AG20443 (cell line): ENCODE measurements at places on chromosomes 12 and 14.
A peak's percentile ranks its signal among the peaks of the same experiment; 100 is the strongest.

DNA sequence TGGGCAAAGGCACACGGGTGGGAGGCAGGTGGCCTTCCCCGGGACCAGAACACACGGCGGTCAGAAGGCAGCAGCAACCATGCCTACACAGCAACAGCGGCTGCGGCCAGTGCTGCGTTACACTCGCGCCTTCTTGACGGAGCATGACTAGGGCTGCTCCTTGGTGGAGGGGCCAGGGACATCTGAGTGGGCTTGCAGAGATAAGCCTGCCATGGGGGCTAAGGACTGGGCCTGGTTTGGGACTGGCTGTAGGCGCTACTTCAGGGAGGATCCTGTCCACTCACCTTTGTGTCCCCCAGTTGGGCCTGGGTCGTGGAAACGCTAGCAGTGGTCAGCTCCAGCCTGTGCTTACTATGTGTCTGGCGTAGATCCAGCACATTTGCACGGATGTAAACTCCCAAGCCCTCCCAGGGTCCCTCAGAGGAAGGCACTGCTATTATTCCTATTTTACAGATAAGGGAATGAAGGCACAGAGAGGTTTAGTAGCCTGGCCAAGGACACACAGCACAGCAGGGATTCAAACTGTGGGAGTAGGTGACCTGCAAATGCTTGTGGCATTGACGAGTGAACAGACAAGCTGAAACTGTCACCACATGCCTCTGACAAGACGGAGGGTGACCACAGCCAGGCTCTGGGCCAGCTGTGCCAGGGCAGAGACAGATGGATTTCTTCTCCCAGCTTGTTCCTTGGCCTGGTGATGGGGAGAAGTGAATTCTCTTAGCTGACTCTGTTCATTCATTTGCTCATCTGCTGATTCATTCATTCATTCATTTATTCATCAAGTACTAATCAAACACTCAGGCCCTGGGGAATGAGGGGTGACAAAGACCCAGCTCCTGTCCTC, 31.9 kb upstream of the DLK1 start:
- no peak for DNase-seq

DNA sequence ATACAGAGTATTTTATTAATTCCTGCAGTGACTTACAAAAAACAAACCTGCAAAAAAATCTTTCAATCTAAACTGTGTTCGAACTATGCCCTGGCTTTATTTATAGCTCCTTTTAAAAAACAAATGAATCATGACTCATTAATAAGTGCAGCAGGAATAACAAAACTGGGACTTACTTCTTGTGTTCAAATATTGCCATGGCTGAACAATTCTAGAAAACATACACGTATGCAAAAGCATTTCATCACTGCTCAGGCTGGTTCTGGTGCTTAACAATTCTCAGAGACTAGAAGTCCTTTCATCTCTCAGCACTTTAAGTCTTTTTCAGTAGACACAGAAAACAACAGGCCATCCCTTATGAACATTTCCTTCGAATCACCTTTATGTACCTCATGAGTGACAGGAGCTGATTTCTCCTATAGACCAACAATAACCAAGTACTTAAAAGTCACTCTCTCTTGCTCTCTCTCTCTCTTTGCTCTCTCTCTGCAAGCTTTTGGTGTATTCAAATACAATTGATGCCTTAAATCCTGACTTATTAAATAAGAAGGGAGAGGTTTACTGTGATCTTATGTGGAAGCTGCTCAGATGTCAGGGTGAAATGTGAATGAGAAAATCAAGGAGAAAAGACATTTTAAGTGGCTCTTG, 268.8 kb downstream of the TTC8 start:
- DNase-seq, result no peak

DNA sequence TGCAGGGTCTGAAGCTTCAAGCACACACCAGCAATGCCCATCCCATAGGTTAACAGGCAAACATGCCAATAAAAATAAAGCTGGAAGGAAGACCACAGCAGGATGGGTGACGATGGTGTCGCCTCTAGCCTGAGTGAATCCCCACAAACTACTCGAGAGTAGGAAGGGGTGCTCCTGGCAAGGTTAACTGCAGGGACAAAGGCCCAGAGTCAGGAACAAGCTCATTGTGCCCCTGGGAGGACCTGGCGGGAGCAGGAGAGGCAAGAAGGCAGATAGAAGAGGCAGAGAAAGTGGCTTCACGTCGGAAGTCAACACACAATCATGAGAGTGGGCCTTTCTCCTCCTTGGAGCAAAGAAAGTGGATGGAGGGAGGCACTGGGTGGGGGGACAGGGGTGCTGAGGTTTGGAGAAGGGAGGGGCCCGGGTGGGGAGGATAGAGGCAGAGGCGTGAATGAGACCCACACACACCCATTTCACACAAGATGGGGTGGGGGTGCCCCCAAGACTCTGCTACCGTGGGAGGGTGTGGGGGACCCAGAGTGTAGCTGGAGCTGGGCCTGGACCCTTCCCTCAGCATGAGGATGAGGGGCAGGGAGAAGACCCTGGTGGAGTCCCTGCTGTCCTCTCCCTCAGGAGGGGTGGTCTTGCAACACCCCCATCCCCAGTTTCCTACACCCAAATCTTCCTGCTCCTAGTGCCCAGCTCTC, 43.1 kb downstream of the DIO3 start:
- DNase-seq, result peak; percentile 8

DNA sequence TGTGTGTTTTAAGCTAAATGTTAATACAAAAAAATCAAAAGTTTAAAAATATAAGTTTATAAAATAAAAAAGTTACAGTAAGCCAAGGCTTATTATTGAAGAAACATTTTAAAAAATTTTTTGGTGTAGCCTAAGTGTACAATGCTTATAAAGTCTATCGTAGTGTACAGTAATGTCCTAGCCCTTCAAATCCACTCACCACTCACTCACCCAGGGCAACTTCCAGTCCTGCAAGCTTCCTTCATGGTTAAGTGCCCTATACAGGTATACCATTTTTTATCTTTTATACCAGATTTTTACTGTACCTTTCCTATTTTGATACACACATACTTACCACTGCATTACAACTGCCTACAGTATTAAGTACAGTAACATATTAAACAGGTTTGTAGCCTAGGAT, 11.9 kb downstream of the UBE2N start:
- no peak for DNase-seq

- DNase-seq, result no peak
Observed at GRCh38 chr12:94284859-94285258, 136.5 kb downstream of the PLXNC1 start.

GRCh38 chr12:28767836-28768348, 381.2 kb upstream of the FAR2 start:
- DNase-seq, result peak; percentile 11

- no peak for DNase-seq
Observed at GRCh38 chr14:59101476-59101875, 87.0 kb upstream of the DAAM1 start.

- no peak for DNase-seq
Observed at GRCh38 chr14:99541677-99542470, 60.7 kb downstream of the CCNK start.

- no peak for DNase-seq
Observed at GRCh38 chr12:52643233-52644077, 8.6 kb downstream of the KRT2 start.

DNA sequence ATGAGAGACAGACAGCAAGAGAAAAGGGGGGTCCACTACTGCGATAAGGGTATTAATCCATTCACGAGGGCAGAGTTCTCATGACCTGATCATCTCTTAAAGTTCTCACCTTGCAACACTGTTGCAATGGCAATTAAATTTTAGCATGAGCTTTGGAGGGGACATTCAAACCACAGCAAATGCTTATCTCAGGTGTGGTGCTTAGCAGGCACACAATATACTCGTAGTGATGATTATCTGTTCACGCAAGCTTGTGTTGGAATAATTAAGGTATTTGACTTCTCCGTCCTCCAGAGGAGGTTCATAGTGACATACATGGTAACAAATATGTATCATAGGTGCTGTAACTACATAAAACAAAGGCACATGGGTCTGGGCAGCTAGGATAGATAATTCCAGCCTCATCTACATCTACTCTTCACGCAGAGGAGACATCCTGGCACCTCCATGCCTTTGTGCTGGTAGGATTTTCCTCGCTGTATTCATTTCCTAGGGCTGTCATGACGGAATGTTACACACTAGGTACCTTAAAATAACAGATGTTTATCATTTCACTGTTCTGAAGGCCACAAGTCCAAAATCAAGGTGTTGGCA, 221.2 kb downstream of the RBM19 start:
- DNase-seq, result no peak

DNA sequence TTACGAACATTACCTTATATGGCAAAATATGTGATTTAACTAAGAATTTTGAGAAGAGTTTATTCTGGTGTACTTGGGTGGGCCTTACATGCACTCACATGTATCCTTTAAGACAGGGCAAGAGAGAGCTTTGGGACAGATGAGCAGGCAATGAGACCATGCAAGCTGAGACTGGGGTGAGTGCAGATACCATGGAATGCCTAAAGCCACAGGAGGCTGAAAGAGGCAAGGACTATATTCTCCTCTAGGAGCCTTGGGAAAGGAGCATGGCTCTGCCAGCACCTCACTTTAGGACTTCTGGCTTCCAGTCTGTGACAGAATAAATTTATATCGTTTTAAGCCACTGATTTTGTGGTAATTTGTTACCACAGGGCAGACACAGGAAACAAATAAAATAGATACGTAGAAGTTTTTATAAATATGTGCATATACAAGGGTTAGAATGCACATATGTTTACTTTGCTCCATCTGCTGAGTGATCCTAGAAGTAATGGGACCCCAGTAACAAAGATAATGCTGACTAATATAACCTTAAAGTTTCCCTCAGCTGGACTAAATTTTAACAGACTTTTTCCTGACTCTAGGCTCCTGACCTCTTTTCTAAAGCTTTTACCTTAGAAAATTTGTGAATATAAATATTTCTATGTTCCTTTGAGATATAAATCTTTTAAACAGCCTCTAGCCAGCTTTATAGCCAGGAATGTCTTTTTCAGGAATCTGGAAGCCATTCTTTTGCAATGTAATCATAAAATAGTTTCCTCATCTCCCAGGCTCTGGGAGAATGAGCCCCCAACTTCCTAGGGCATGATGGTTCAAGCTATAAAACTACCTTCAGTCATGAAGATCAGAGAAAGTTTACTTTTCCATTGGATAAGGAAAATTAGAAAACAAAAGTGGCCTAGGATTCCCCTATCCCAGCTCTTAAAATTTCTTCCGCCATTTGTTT, 216.8 kb downstream of the PPFIA2 start:
- no peak for DNase-seq

- no peak for DNase-seq
Observed at GRCh38 chr12:26467351-26467750, 272.0 kb downstream of the SSPN start.

DNA sequence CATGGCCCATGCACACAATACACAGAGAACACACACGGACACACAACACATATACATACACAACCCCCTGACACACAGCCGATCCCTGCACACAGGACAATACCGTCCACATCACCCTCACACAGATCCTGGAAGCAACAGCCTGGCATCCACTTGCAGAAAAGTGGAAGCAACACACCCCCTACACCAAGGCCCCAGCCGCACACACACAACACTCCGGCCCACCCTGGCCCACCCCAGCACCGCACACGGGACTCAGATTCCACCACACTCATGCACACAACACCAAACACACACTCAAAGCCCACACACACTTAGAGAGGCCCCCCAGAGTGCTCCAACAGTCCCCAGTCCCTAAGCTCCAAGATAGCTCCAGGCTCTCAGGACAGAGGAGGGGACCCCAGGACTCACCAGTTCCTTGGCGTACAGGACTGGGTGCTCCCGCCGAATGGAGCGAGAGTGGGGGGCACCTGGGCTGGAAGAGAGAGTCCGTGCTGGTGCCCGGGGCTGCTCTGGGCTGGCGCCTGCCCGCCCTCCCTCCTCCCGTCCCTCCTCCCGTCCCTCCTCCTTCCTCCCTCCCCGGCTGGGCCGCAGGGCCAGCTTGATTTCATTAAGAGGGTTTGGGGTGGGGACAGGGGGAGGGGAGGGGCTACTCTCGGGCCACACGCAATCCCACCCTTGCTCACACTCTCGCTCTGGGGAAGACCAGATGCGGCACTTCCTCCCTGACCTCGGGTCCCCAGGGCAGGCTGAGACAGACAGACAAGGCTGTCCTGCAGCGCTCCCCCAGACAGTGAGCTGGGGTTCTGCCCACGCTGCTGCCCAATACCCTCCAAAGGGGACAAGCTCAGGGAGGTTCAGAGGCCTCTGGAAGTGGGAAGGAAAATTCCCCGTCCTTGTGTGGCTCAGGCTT, at the start of gene TMEM119:
Gene TMEM119 (minus strand): TSS at position 526 of the 913 bp plus-strand sequence. CDS start 5,701 bp downstream, outside the sequence.
- DNase-seq, result peak; percentile 90

DNA sequence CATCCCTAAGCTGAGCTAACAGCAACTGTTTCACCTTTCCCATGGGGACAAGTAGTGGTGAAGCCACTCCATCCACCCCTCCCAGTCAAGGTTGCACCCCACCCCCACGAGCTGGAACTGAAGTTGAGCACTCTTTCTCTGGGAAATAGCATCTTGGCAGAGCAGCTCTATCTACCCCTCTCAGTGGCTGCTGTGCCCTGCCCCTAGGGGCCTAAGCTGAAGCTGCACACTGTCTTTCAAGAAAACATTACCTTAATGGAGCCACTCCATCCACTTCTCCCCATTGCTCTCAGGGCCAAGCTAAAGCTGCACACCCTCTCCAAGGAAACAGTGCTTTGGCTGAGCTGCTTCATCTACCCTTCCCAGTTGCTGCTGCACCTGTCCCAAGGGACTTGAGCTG, 170.6 kb upstream of the CCDC196 start:
- DNase-seq, result no peak

- DNase-seq, result no peak
Observed at GRCh38 chr12:97561619-97562290, 99.2 kb downstream of the RMST start.

DNA sequence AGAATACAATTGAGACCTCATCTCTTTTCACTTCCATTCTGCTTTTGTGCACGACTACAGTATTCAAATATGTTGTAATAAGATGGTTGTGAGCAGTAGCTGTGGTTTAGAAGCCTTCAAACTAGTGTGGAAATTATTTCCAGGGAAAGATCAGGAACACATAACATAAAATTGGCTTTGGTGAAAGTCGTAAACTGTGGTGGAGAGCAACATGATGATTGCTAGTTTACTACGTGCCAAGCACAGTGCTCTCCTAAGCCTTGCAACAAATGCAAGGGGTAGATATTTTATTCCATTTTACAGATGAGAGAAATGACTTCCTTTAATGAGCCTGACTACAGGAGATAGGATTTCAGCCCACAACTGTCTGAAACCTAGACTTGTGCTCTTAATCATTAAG, 172.4 kb upstream of the LMNTD1 start:
- DNase-seq, result no peak

- DNase-seq, result no peak
Observed at GRCh38 chr14:95499354-95499750, 17.1 kb downstream of the SYNE3 start.

DNA sequence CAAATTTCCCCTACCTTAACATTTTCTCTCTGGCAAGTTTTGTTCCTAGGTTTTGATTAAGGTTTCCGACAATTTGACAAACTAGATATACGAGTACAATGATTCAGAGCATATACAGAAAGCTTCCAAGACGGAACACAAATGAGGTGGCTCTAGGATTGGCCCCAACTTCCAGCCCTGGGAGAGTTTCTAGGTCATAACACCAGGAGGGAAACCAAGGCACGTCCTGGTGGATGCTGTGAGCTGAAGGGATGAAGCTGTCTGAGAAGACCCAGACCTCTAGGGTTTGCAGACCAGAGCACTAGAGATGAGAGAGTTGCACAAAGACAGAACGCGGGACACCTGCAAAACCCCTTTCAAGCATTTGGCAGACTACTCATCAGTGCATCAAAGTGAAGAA, 51.5 kb upstream of the CAND1 start:
- no peak for DNase-seq

- peak; percentile 38 for DNase-seq
Observed at GRCh38 chr14:86999036-86999435, 993.9 kb downstream of the GALC start.
